ENCODE measurements at places on chromosomes 13 and 19.
A peak's percentile ranks its signal among the peaks of the same experiment; 100 is the strongest.

DNA sequence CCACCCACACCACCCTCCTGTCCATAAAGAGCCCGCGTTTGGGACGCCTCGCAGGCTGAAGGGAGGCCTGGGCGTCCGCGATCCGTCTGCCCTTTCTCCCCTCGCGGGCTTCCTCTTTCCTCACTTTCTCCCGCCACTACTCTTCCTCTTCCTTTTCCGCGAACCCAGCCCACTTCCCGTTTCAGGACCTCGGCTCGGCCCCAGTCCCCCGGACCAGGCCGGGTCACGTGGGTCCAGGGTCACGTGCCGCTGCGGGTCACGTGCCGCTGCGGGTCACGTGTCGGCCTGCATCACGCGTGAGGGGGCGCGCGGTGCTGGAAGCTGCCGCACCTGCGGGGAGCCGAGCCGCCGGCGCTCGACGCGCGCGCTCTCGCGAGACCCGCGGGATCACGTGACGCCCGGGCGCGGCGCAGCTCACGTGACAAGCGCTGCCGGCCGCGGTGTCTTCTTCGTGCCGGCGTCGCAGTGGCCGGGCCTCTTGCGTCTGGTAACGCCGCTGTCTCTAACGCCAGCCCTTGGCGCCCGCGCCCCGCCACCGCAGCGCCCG lies at the start of gene LAMP1:
Gene LAMP1 (plus strand): TSS at position 417 of the 547 bp plus-strand sequence. CDS start 196 bp downstream, outside the sequence.
- peak; percentile 80 for DNase-seq

DNA sequence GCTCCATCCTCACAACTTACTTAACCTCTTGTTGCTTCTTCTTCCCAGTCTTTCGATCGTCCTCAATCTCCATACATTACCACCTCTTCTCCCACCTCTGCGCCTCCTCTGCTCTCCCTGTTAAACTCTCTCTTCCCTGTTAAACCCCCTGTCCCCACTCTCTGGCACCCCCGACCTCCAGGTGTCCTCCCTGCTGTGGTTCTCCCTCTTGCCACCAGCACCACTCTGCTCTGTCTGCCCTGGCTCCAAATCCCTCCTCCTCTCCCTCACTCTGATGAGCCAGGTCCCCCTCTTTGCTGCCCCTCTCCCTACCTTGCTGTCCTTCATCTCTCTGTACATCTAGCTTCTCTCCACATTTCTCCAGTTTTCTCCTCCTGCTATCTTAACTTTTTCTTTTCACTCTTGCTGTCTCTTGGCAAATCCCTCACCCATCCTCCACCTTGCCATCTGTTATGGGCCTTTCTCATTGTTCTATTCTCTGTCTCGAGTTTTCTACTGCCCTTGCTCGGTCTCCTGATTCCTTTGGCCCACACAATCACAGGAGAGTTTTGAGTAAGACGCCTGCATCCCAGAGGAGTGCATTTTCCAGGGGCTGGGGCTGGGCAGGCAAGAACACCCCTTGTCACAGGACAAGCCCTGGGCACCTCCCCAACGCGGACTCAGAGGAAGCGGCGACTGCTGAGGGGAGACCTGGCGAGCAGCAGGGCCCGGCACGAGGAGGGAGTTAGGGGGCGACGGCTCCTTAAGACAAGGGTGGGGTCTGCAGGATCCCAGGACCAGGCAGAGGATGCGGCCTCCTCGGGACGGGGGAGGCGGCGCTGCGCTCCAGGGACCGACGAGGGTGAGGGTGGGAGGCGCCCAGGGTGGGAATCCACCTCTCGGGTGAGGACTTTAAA lies 21.4 kb upstream of the ERVV-1 start:
- DNase-seq = no peak

- DNase-seq = no peak
Measured at GRCh38 chr19:35292421-35293362, 731 bp downstream of the MAG start.

- DNase-seq = no peak
Measured at GRCh38 chr19:5143471-5144411, 174.8 kb downstream of the KDM4B start.

- DNase-seq = no peak
Measured at GRCh38 chr13:52673465-52673864, 20.8 kb downstream of the SUGT1 start.

DNA sequence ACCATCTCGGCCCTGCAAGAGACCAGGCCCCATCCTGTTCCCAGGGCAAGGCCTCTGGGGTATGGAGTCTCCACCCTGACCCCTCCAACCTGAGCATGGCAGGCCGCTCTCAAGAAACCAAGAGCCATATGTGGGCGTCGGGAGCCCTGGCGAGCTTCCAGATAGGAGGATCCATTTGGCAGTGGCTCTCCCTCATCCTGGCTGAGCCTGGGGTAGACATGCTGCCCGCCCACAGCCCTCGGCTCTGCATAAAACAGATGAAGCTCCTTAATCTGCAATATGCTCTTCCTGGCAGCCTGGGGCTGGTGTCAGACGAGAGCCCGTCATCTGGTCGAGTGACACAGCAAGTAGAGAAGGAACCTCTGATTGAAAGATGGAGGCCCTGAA lies 6.1 kb downstream of the ATP13A1 start:
- DNase-seq = no peak

DNA sequence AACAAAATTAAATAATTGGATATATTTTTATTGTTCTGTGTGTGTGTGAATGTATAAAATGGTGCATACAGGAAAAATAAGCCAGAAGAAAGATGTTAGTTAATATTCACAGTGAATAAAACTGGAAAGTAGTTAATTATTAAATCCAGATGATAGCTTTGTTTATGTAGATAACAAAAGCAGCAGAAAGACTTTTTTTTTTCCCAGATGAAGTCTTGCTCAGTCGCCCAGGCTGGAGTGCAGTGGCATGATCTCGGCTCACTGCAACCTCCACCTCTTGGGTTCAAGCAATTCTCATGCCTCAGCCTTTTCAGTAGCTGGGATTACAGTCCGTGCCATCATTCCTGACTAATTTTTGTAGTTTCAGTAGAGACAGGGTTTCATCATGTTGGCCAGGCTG lies 140.1 kb downstream of the ZNF486 start:
- DNase-seq = no peak

DNA sequence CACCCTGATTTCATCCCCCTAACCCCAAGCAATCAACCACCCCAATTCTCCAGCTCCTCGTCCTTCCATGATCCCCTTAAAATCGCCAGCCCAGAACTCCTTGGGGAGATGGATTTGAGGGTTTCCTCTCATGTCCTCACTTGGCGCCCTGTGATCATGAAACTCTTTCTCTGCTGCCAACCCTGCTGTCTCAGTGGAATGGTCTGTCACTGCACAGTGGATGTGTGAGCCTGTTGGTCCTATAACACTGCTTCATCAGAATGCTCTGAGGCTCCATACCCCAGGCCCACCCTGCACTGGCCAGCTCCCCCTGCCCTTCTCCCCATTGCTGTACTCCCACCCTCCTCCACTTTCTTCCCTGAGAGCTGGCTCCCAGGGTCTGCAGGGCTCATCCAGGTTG lies 12.6 kb upstream of the ZNF792 start:
- DNase-seq = no peak

DNA sequence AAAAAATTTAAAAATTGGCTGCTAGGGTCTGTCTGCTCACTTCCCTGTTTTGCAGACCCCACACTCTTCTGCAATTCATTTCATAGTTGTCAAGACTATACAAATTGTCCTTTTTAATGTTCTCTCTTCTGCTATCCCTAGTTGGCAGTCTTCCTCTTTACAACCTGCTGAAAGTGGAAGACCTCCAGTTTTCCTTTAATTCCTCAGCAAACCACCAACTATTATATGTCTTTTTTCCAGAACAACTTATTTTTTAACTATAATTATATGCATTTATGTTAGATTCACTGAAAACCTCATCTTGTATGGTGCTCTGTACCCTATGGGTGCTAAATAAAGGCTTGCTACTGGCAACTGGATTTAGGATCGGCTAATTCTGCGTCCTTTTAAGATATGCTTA lies 1.1 kb upstream of the PHF11 start:
- no peak for DNase-seq

- DNase-seq = no peak
Measured at GRCh38 chr13:102872131-102872530, 26.3 kb downstream of the ERCC5 start.

- no peak for DNase-seq
Measured at GRCh38 chr13:52195401-52195837, 36.0 kb upstream of the NEK3 start.

DNA sequence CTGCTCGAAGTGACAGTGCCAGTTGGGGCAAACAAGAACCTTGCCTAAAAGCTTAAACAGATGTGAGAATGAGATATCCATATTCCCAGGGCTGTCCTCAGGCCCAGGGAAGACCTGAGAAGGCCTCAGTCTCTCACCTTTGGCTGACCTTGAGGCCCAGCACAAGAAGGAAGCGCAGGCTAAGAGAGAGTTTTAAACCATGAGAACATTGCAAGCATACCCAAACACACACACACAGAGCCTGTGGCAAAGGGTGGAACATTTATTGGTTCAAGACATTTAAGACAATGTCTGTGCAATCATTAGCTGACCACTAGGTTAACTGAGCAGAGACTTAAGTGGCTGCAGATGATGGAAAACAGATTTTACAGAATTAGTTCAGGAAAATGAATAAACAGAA lies 248.2 kb downstream of the NBEA start:
- DNase-seq = no peak

DNA sequence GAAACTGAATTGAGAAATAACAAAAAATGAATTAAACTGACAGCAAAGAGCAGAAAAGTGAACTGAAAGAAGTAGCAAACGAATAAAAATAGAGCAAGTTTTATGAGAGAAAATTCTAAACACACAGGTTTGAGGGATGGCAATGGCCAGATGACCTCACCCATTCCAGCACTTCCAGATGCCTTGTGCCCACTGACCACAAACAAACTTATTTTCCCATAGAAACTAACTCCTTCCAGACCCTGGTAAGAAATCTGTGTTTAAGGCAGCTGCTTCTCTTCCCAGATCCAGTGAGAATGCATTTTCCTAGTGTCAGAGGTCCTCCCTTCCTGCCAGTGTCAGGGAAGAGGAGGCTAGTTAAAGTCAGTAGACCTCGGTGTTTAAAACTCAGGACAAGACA lies 51.7 kb downstream of the RXFP2 start:
- no peak for DNase-seq

GRCh38 chr13:42859760-42860159 lies 78.4 kb downstream of the FAM216B start:
- DNase-seq = no peak

DNA sequence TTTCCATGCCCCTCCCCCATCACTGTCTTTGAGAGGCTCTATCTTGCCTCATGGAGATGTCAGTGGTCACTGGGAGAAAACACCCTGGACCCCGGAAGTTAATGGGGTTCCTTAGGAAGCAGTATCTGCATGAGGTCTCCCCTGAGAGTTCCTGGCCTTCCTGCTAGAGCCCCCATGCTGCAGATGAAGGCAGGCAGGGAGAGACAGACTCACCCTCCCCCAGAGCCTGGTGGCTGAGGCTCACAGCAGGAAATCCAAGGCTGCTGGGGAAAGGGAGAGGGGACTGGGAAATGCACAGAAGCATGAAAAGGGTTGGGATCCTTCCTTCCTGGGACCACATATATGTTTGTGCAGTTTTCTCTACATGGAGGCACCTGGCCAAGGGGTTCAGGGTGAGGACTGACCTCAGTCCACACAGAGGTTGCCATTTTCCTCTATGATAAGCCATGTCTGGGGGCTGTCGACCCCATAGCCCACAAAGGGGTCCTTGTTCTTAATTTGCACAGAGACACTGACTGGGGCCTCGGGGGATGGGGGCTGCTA lies 95.4 kb downstream of the RNASEH2B start:
- no peak for DNase-seq

DNA sequence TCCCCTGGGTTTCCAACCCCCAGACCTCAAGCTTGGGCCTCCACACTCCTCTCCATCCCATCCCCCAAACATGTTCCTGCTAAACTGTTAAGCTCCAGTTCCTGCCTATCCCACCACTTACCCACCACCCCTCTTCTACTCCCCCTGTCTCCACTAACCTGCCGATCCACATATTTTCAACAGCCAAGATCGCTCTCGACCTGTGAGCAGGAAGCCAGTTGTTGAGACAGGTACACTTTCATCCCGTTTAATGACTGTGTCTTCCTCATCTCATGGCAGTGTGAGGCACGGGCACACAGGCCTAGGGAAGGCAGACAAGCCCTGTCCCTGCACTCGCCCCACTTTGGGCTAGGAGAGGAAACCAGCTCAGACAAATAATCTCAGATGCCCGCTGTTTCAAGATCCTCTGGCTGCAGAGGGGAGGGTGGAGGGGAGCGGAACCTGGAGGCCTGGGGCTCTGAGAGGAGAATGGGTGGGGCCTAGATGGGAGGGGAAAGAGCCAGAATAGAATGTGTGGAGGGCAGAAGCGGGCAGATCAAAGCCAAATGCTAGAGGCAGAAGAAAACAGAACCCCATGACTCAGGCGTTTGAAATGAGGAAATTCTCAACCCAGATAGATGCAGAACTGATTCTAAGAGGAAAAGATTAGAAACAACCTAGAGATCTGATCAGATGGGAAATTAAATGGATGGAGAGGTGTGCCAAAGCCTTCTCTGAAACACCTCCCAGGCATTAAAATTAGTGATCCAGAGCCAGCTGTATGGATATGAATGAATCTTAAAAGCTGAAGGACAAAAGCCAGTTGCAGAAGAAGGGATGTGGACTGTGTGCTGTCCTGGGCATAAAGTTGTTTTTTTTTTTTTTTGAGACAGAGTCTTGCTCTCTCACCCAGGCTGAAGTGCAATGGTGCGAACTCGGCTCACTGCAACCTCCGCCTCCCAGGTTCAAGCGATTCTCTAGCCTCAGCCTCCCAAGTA lies 16.9 kb upstream of the CYP2S1 start:
- DNase-seq = no peak

GRCh38 chr13:40148101-40148500 lies 492.6 kb downstream of the COG6 start:
- DNase-seq = no peak

GRCh38 chr13:101204270-101205020 lies 211.9 kb downstream of the NALCN start:
- DNase-seq = no peak

DNA sequence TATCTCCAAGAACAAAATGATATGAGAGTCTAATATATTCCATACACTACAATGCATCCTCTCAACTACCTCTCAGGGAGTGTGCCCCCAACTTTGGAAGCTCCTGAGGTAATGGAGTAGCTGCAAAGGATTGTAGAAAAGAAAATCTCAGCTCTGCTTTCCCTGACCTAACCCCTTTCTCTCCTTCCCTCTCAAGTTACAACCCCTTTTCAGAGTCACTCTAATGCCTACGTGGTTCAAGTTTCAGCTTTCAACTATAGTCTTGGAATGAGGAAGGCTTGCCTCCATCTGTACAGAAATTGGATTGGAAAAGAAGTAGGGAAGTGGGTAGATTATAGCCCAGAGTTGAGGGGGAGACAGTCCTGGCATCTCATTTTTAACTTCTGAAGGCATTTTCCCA lies 256.0 kb downstream of the PCDH9 start:
- DNase-seq = no peak

- no peak for DNase-seq
Measured at GRCh38 chr13:61275736-61276135, 139.9 kb downstream of the PCDH20 start.

GRCh38 chr19:13234518-13234917 lies 84.3 kb downstream of the IER2 start:
- no peak for DNase-seq

DNA sequence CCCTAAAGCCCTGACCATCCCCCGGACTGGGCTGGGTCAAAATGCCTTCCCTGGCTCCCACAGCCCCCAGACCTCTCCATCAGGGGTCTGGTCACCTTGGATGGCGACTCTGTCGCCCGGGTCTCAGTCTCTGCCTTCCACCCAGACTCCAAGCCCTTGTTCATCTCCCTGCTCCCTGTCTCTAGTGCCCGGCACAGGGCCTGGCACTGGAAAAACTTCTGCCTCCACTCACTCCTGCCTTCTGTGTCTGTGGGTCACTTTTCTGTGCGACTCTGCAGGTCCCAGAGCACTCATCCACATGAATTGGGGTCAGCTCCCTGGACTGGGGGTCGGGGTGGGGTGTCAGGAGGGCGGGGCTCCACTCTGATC lies 1.1 kb downstream of the ZNF787 start:
- DNase-seq = no peak

GRCh38 chr13:42569576-42570344 lies 4.2 kb upstream of the TNFSF11 start:
- DNase-seq = no peak

Measured in cortex of kidney (tissue), 1 donor.